Kidney (tissue), 22 donors: ENCODE measurements at places on chromosomes 3 and 15.

GRCh38 chr3:22269831-22270230 is 518.8 kb upstream of the ZNF385D start:
- no peak for DNase-seq

- DNase-seq, result no peak
Observed at GRCh38 chr3:177257625-177258024, 60.3 kb upstream of the TBL1XR1 start.

DNA sequence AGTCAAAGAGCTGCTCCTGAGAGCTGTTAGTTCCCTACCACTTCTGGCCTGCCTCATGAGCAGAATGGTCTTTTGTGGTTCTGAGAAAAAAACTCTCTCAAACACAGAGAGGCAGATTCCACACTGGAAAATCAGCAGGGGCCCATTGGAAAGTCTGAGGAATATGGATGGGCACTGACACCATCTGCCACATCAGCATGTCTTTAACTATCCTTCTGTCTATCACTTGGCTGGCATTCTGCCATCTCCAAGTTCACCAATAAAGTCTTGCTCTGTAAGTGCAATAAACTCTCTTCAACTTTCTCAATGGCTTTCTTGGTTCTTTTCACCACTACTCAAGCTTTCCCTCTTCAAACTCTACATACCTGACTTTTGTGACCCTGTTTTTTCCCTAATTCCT is 101.3 kb upstream of the GALNT15 start:
- DNase-seq, result no peak

- DNase-seq, result no peak
Observed at GRCh38 chr15:32701863-32702262, 15.9 kb upstream of the GREM1 start.

DNA sequence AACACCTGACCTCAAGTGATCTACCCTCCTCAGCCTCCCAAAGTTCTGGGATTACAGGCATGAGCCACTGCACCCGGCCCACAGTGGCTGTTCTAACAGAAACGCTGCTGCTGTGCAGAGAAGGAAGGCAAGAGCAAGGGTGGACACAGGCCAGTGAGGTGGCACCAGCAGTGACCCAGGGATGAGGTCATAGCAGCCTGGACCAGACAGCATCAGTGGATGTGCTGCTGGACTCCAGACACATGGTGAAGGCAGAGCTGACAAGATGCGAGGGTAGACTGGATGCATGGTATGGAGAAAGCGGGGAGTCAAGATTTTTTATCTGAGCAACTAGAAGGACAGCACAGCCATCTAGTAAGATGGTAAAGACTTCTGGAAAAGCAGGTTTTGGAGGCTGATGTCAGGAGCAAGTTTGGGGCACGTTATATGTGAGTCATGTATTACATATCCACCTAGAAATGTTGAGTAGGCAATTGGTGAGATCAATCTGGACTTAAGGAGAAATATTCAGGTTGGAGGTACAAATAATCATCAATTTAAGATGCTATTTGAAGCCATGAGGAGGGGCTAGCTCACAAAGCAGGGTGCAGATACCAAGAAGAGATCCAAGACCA is 22.1 kb upstream of the TJP1 start:
- DNase-seq, result no peak

- DNase-seq, result no peak
Observed at GRCh38 chr3:142087676-142088075, 61.7 kb downstream of the TFDP2 start.

GRCh38 chr3:132210476-132211346 is 106.5 kb upstream of the ACP3 start:
- no peak for DNase-seq
